Activated naive CD4-positive, alpha-beta T cell treated with anti-CD3 and anti-CD28 coated beads, Interleukin-2, amount 50 U/mL, for 72 hours (primary cell): ENCODE measurements at places on chromosomes 13 and 19.
A peak's percentile ranks its signal among the peaks of the same experiment; 100 is the strongest.

DNA sequence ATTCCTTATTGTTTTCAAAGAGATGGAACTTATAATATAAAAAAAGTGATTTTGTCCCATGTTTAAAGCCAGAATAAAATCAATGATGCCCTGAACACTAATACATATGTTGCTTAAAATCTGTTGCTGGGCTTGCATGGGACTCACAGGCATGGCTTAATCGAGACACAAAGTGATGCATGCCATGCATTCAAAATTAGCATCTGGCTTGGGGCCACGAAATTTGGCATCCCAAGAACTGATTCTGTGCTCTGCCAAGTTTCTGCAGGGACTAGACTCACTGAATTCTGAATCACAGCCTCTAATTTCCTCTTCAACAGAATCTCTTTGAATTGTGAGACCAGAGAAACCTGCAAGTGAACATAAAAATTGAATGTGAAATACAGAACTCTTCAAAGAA is 109.2 kb downstream of the PCDH17 start:
- DNase-seq, result no peak

- no peak for DNase-seq
Observed at GRCh38 chr19:30565636-30566035, 193.5 kb downstream of the ZNF536 start.

DNA sequence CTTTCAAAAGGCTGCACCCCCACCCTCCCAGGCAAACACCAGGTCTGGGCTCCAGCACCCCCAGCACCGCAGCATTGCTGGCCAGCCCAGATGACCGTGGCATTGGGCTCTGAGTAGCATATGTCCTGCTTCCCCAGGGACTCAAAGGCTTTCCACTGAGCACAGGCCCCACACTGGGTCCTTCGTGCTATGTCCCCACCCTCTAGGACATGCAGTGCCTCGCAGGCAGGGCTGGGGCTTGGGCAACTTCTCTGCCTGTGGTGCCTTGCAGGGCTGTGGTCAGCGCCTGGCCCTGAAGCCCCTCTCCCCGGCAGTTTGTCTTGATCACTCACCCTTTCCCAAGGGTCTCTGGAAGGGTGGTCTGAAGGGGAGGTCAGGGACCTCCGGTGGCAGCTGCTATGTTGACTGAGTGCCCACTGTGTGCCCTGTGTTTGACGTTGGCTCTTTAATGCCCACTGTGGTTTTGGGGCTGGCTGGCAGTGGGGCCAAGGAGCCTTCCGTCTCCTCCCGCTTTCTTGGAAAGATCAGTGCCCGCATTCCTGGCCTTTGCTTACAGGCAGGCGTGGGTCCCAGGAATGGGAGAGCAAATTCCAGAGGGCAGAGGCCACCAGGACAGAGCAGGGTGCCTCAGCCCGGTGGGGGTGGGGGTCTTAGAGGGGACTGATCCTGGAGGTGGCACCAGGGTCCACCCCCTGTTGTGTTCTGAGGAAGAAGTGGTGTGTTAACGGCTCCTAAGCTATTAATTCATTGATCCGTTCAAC is 20.3 kb upstream of the CRTC1 start:
- no peak for DNase-seq

DNA sequence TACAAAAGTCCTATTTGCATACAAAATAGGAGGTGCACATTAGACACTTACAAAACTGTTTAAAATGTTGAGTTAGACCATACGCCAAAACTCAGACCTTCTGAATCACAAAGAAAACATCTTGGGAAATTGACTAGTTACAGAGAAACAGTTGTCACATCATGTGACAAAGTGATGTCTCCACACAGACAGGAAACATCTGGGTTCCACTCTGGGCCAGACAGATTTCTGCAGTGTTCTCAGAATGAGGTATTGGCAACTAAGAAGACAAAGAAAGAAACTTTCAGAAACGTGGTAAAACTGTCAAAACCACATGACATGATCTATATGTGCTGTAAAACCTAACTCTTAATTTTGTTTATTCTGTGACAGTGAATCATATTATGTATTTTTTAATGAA is 6.7 kb downstream of the ZNF793 start:
- DNase-seq, result no peak

DNA sequence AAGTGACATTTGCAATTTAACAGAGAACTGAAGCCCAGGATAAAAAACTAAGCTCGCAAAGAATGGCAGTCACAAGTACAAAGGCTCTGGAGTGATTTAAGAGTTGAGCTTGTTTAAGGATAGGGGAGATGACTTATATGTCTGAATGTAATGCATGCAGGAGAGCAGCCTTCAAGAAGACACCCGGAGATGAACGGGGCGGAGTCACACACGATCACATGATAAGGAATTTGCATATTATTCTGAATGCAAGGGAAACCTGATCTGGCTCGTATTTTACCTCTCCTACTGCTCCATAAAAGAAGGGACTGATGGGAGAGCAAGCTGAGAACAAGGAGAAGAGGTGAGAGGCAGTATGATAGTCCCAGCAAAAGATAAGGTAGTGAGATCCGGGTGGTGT is 12.9 kb downstream of the TBC1D4 start:
- DNase-seq, result no peak

DNA sequence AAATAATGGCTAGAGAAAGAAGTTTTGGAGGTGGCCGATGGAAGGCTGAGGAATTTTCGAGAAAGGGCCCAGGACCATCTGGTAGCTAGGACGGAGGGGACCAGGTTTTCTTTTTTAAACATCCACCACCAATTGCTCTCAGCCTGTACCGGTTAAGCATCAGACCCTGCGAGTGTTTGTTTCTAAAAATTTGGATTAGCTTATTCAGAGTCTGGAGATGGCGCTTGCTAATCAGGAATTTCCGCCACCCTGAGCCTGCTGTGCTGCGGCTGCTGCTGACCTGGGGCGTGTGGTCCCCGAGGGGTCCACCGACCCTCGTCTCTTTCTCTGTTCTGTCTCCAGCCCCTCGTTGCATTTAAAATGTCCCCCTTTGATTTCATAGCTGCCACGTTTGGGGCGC is 2.0 kb downstream of the UHRF1 start:
- DNase-seq, result no peak

DNA sequence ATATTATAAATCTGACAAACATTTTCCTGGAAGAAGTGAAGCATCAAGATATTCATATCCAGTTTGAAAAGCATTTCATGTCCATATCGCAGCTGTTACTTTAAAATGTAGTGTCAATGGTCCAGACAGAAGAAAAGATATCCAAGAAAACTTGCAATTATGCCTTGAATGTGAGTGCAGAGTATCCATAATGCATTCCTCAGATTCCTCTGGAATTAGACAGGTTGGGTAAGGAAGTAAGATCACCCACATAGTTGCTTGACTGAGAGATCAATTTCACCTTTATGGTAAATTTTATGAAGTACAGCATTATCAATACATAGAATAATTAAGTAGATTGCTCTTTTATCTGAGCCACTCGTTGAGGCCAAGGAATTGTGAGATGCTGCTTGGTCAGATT is 327.0 kb upstream of the SLITRK5 start:
- DNase-seq, result no peak

- no peak for DNase-seq
Observed at GRCh38 chr13:62207388-62207787, 791.7 kb upstream of the PCDH20 start.

GRCh38 chr13:50629966-50630365 is 213.5 kb downstream of the DLEU7 start:
- no peak for DNase-seq

- no peak for DNase-seq
Observed at GRCh38 chr19:49894879-49895565, 1.7 kb downstream of the IL4I1 start.

DNA sequence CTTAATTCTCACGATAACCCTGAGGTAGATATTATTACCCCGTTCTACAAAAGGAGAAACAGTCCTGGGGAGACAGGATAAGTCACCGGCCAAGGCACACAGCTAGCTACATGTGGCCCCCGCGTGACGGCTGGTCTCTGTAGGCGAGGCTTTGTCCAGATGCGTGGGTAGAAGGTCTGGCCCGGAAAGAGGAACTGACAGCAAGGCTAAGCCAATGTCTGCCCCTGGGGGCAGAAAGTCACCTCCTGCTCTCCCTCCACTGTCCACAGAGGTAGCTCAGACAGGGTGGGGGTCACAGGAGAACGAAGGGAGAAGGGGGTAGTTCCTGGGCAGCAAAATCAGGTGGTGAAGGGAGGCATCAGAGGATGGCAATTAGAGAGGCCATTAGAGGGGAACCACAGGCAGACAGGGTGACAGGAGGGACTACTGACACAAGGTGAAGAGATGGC is 1.8 kb downstream of the APOC4 start:
- no peak for DNase-seq

GRCh38 chr13:24038841-24039330 is 121.6 kb upstream of the SPATA13 start:
- no peak for DNase-seq

- DNase-seq, result no peak
Observed at GRCh38 chr13:47066226-47066625, 169.4 kb upstream of the HTR2A start.

GRCh38 chr19:38148337-38148736 is 75.7 kb downstream of the DPF1 start:
- no peak for DNase-seq

GRCh38 chr19:29401712-29402421 is 123.9 kb upstream of the VSTM2B start:
- DNase-seq, result no peak

DNA sequence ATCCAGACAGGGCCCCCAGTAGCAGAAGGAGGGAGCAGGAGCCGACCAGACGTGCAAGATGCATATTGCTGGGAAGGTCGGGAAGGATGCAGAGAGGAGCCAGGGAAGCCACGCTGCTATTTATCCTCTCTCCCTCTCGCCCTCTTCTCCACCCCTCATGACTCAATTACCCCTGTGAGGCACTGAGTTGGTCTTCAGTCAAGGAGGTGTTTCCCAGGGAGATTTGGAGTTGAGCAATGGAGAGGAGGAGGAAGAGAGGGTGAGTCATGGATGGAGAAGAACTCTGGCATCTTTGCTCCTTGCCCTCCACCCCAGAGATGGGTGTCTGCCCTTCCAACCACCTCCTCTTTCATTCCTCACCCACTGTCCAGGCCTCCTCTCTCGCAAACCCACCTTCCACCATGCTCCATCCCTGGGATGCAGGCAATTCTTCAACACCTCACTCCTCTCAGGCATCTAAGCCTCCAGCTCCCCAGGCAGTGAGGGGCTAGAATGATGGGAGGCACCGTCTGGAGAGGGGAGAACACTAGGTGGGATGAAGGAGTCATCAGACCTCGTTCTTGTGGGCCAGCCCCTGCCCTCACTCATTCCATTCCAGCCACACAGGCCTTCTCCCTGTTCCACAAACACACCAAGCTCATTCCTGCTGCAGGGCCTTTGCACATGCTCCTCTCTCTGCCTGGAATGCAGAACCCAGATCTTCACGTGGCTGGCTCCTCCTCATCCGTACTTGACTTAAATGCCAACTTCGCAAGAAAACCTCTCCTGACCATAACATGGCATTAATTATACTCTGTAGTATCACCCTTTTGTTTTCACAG is at the start of gene SBSN:
Gene SBSN, minus strand, starts transcription at position 94 of the 821 bp plus-strand sequence. Its CDS starts 30 bp downstream, at position 64.
- no peak for DNase-seq

DNA sequence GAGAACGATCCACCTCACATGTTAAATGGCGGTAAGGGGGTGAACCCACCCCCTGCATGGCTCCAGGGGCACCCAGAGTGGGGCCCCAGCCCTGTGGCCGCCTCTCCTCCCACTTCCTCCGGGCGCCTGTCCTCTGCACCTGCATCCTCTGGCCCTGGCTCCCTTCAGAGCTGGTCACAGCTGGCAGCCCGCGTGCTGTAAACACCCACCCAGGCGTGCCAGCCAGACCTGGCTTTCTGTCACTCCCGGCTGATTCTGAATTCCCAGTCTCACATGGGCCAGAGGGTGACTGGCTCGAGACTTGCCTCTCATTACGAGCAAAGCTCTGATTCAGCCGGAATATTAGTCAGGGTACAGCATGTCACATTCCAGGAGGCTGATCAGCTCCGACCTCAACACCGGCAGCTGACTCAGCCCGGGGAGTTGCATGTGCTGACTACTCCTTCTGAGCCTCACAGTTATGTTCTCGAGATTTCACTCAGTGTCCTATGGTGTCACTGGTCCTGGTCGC is 75.1 kb downstream of the GNG7 start:
- peak; percentile 79 for DNase-seq

DNA sequence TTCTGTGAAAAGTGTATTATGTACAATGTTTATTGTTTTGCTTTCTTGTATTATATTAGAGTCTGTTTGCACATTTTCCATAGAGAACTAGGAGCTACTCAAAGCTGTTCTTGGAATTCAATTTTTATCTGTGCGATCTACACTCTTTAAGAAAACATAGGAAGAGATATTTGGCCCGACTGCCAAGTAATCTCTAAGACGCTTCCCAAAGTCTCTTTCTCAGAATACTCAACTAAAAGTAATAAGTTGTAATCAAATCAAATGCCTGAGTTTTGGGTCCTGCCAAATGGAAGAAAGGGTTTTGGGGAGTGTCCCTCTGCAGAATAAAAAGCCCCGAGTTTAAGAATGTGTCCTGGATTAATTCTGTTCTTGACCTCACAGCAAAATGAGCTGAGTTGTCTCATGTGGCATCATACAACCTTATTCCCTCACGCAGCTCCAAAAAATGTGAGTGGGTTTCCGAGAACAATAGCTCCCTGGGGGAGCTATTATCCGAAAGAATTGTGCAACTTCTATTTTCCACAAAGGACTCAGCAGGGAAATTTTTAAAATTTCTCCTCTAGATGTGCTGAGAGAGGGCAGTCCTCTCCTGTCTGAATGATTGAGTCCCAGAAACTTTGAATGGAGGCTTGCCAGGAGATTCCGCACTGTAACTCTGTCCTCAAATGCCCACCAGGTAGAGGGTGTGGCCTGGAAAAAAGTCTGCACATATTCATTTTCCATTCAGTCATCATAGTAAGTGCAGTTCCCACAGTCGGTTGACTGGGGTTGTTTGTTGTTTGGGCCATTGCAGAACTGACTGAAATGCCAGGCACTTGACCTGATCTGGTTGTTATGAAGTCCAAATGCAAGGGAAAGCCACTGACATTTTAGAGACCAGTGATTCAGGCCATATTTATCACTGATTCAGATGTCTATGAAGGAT is 280.0 kb upstream of the SOX21 start:
- no peak for DNase-seq

- peak; percentile 7 for DNase-seq
Observed at GRCh38 chr13:52847682-52848432, 583 bp downstream of the PCDH8 start.

GRCh38 chr19:18850471-18851375 is 19.0 kb downstream of the UPF1 start:
- no peak for DNase-seq

DNA sequence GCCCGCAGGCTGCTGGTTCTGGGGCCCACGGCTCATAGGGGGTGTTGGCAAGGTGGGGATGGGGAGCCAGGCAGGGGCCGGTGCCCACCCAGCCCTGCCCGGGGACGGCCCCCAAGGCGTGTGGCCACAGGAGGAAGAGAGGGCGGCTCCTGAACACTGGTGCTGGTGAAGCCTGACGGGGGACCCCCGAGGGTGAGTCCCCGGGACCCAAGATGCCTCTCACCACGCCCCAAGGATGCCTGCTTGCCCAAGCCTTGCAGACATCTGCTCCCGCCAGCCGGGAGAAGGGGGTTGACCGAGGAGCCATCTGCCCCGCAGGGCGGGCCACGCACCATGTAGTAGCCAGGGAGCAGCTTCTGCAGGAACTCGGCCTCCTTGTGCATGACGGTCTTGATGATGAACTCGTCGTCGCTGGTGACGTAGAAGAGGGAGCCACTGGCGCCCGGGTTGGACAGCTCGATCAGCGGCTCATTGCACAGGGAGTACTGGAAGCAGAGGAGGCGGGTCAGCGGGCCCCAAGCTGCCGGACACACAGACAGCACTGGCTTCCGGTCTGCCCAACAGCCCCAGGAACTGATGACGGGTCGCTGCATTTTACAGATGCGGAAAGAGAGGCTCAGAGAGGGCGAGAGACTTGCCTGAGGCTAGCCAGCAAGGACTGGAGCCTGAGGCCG is 29.6 kb upstream of the CACTIN start:
- DNase-seq, result no peak

GRCh38 chr13:103815619-103816018 is 749.4 kb upstream of the SLC10A2 start:
- no peak for DNase-seq
